CD4-positive, alpha-beta T cell treated with Interleukin-15 for 4 hours (primary cell): ENCODE measurements at places on chromosomes 5 and 9.

GRCh38 chr5:72508241-72509170 is 1.3 kb upstream of the ZNF366 start:
- no peak for DNase-seq

DNA sequence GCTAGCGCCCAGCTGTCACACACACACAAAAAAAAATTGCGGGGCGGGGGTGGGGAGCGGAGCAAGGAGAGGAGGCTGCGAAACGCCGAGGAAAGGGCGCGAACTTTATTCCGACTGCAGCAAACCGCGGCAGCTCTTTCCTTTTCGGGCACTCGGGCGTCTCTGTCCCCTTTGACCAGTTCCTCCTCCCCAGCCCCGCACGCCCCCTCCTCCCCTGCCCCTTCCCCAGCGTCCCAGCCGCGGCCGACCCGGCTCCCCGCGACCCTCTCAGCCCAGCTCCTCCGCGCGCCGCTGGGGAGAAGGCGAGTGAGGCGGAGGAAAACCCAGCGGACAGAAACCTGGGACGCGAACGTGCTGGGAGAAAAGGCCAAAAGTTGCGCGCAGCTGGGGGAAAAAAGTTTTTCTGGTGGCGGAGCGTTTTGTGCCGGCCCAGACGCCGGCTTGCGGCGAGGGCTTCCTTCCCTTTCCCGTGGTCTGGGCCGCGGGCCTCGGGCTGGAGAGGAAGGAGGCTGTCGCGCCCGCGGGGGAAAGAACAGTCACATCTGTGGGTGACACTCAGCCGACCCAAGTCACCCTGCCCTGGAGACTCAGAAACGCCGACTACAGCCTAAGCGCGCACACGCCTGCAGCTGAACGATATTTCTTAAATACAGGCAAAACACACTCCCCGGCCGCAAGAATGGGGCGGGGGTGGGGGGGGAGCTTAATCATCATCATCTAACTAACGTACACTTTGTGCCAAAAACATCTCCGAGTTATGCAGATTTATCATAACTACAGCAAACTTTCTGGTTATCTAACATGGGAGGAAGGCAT is 1.1 kb upstream of the BNC2 start:
- DNase-seq = peak; percentile 2

GRCh38 chr5:18097817-18098216 is 463.6 kb downstream of the TAF11L14 start:
- no peak for DNase-seq

DNA sequence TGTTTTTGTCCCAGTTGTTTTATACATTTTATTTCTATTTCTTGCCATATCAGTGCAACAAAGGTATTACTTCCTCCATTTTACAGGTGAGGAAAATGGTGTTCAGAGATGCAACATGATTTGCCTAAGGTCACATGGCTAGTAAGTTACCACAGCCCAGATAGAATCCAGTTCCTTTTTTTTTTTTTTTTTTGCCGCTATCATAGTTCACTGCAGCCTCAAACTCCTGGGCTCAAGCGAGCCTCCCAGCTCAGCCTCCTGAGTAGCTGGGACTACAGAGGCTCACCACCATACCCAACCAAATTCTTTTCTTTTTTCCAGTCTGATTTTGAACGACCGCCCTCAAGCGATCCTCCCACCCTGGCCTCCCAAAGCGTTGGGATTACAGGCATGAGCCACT is 480 bp upstream of the CCDC69 start:
- no peak for DNase-seq

GRCh38 chr5:167852515-167852914 is 438.9 kb upstream of the WWC1 start:
- DNase-seq = no peak

- no peak for DNase-seq
Observed at GRCh38 chr5:516980-517379, 7.3 kb downstream of the SLC9A3 start.

DNA sequence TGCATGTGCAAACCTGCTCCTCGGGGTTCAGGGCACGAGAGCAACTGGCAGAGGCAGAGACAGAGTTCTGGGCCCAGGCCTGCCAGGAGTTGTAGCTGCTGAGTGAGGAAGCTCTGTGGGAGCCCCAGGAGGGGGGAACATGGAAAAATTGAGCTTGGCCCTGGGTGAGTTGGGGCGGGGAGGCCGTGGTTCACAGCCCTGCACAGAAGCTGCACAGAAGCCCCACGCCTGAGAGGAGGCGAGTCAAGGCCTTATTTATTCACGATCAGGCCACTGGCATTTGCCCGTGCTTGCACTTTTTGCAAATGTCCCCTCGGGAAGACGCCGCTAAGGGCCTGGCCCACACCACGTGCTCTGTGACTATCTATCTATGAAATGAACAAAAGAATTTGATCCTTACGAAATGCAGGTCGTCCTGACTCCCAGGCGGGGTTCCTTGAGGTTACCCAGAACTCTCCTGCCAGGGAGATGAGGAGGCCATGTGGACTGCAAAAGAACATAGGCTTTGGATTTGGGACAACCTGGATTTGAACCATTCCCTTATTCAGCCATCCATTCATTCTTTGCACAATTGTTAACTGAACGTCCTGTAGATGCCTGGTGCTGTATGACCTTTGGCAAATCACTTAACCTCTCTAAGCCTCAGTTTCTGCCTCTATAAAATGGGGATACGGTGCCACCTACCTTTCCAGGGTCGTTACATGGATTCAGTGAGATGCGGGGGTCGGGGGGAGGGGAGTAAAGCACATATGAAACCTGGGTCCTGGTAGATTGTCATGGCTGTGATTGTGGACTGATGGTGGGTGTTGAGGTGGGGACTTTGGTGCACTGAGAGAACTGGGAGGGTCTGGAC is 17.9 kb downstream of the COL27A1 start:
- DNase-seq = no peak

DNA sequence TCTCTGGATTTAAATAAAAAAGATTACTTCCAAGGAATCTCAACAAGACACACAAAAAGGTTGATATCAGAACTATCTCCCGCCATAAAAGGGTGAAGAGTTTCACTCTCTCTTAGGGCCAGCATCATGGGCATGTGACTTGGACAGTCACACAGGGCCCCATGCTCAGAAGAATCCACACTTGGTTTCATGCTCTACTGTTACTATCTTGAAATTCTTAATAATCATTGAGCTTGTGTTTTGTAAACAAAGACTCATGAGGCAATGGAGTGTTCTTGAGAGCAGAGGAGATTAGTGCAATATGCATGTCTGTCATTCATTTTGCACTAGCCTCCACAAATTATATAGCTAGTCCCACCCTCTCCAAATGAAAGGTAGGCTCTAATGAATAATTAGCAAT is 58.4 kb downstream of the HMHB1 start:
- no peak for DNase-seq
